CMK (cell line): ENCODE measurements at places on chromosomes 3 and 15.

DNA sequence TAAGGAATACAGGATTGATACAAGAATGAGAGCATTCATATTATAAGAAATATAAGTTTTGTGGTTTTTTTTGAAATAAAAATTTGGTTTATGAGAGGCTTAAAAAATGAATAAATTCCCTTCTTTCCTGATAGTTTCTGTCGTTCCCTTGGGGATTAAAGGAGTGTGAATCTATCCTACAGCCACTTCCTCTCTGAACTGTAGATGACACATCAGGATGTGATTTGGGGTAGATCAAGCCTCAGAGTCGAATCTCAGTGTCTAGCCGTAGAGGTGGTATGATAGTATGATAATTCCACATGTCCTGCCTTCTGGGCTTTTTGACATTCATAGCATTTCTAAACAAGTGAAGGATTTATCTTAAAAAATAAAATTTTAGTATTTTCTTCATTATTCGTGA is 343.1 kb downstream of the LPP start:
- no peak for DNase-seq

DNA sequence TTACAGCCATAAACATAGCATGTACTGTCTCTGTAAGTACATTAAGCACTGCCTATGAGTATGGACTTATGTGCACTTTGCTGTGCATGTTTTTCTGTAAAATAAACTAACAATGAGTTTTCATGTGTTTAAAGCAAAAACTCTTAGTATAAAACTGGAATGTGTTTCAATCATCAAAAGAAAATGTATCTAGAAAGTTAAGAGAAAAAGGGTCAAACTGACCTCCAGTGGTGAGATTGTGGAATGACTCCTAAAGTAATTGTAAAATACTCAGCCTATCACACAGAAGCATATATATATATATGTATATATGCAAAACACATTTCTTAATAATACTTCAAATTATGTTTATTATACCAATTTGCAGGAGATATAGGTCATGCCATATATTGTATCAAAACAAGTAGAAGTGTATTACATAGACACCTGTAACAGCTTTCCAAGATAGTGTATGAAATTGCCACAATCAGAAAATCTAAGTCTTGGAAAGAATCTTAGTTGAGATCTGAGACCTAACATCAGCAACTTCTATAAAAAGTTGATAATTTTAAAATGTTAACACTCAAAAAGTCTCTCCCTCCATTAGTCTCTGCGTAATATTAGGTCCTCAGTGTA is 199.6 kb downstream of the FMN1 start:
- DNase-seq, result no peak

GRCh38 chr3:86973440-86973839 is 17.5 kb downstream of the VGLL3 start:
- no peak for DNase-seq

- DNase-seq, result no peak
Observed at GRCh38 chr15:89666858-89667705, 11.8 kb upstream of the KIF7 start.

DNA sequence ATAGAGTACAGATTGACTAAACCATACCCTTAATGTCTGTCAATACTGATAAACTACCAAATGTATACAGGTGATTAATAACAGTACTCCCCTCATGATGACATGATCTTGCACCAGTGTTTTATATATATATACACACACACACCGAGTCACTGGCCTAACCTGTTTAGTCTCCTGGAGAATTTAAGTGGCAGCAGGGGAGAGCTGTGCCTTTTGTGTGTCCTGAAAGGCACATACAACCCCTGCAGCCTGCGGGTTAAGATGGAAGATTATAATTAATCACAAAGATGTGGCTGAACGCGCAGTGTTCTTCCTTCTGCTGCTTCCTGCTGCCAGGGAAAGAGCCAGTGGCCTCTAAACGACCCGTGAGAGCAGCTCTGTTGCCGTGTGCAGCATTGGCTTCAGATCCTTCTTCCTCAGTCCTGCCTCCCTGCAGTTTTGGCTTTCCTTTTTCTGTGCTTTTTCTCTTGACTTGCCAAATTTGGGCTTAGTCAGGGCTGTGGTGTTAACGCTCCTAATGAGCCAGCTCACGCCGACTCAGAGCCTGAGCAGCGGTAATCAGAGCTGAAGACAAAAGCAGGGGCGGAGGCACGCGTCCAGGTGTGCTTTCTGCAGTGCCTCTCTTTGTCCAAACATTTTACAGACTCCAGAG is 42.5 kb upstream of the UBE3A start:
- DNase-seq, result no peak

GRCh38 chr15:62491642-62492041 is 326.6 kb upstream of the C2CD4B start:
- DNase-seq, result no peak

- no peak for DNase-seq
Observed at GRCh38 chr3:148924562-148924961, 59.5 kb downstream of the CPA3 start.
